ENCODE measurements at places on chromosomes 6 and 20.
A peak's percentile ranks its signal among the peaks of the same experiment; 100 is the strongest.

GRCh38 chr6:121609281-121609680 lies 173.8 kb downstream of the GJA1 start:
- H3K4me1 ChIP-seq = no peaks in the 10 kb centered on the region
- DNase-seq = no peak
- no peak overlapping the region for H3K27ac ChIP-seq
- no peaks in the 10 kb centered on the region for H3K36me3 ChIP-seq
- no peaks in the 10 kb centered on the region for H3K27me3 ChIP-seq
- no peak overlapping the region for H3K4me3 ChIP-seq

DNA sequence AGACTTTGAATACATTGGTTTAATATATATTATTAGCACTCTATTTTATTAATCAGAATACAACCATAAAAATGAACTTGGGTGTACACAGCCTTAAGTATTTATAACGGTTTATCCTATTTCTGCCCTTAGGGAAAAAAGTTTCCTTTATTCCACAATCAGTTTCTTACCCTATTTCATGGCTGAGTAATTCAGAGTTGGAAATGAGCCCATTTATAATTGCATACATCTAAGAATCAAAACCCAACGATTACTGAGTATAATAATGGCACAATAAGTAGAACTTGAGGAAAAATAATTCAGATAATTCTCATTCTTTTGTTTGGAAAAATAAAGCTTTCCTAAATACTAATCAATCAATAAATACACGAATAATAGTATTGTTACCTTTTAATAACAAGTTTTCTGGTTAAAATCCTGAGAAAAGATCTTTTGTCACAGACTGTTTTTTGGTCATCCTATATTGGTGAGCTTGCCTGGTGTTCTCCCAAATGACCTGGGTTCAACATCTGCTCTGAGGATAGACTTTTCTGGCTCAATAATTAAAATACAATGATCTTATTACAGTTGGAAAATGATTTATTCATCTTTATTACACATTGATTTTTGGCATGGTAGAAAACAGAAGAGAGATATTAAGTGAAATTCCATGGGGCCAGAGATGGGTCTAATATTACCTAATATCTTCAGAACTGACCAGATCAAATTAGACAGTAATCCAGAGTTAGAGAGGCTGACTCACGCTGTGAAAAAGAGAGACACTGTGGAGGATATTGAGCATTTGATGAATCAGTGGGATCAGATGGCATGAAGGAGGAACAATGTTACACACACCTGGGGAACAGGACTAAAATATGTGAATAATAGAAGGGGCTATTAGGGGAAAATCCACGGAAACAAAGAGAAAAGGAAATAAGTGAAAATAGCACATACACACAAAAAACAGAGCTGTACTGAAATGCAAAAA lies 162.1 kb upstream of the TBX18 start:
- no peak overlapping the region for H3K4me3 ChIP-seq
- no peak for DNase-seq
- no peak overlapping the region for H3K27ac ChIP-seq
- no peaks in the 10 kb centered on the region for H3K27me3 ChIP-seq
- H3K4me1 ChIP-seq = no peaks in the 10 kb centered on the region

- H3K27ac ChIP-seq = peak overlapping the region; percentile 77
- H3K27me3 ChIP-seq = no peaks in the 10 kb centered on the region
- peaks cover 21% of the 10 kb centered on the region for H3K36me3 ChIP-seq
Observed at GRCh38 chr20:50744143-50744792, 12.9 kb downstream of the PARD6B start.

GRCh38 chr20:37567331-37567665 lies 39.6 kb upstream of the BLCAP start:
- peaks cover 17% of the 10 kb centered on the region for H3K4me1 ChIP-seq
- no peak overlapping the region for H3K27ac ChIP-seq
- no peaks in the 10 kb centered on the region for H3K36me3 ChIP-seq
- no peak overlapping the region for H3K4me3 ChIP-seq

- no peaks in the 10 kb centered on the region for H3K27me3 ChIP-seq
- H3K27ac ChIP-seq = no peak overlapping the region
- H3K4me3 ChIP-seq = no peak overlapping the region
- no peaks in the 10 kb centered on the region for H3K4me1 ChIP-seq
Observed at GRCh38 chr6:119543332-119543731, 193.8 kb upstream of the MAN1A1 start.

DNA sequence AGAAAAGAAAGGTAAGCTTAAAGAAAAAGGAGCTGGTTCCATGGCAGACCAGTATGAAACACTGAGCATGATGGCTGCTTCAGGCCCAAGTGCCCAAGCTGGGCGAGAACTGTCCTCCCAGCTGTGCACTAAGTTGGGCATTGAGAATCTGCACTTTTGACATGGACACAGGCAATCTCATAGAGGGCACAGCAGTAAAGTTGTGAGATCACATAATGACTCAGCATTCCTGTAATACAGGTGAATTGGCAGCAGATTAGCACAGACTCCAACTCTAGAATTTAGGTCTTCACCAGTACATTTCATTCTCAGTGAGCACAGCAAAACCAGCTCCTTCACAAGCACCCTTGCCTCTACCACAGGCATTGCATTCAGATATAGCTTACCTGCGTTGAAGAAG lies 343.4 kb downstream of the PKHD1 start:
- no peak overlapping the region for H3K27ac ChIP-seq
- H3K36me3 ChIP-seq = no peaks in the 10 kb centered on the region
- H3K4me3 ChIP-seq = no peak overlapping the region
- no peaks in the 10 kb centered on the region for H3K4me1 ChIP-seq

DNA sequence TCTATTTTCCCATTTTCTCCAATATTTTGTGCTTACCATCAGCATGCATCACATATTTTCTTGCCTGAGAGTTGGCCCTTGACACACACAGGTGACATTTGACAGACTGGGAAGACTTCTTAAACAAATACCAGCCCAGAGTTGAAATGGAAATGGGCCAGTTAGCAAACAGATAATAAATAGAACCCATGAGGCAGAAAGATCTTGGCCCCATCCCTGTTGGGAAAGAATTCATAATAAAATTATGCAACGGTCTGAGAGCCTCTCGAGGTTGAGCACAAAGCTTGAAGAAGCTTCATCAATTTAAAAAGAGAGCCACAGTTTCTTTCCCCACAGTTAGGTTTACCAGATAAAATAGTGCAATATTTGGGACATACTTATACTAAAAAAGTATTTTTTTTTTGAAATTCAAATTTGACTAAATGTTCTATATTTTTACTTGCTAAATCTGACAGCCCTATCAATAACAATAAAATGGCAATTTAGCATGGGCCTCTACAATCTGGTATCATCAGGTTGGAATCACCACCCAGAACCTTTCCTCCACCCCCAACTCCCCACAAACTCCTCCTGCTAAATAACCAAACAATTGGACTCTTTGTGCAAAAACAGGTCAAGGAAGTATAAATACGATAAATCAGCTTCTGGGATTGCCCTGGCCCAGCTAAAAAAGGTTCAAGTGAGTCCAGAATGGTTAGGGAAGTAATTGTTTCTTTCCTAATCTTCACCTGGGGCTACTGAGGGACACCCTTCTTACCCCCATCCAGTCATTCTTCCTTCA lies 129.8 kb downstream of the CD164 start:
- no peak for DNase-seq
- H3K36me3 ChIP-seq = no peaks in the 10 kb centered on the region
- H3K27ac ChIP-seq = no peak overlapping the region

- H3K4me3 ChIP-seq = no peak overlapping the region
- H3K27ac ChIP-seq = no peak overlapping the region
- peaks cover 4% of the 10 kb centered on the region for H3K27me3 ChIP-seq
- DNase-seq = no peak
- no peaks in the 10 kb centered on the region for H3K4me1 ChIP-seq
Observed at GRCh38 chr6:147514831-147515230, 6.3 kb downstream of the SAMD5 start.

- H3K4me1 ChIP-seq = peaks cover 20% of the 10 kb centered on the region
- no peak overlapping the region for H3K27ac ChIP-seq
- no peaks in the 10 kb centered on the region for H3K27me3 ChIP-seq
- H3K4me3 ChIP-seq = no peak overlapping the region
- DNase-seq = no peak
Observed at GRCh38 chr6:138575257-138575656, 76.0 kb upstream of the NHSL1 start.

DNA sequence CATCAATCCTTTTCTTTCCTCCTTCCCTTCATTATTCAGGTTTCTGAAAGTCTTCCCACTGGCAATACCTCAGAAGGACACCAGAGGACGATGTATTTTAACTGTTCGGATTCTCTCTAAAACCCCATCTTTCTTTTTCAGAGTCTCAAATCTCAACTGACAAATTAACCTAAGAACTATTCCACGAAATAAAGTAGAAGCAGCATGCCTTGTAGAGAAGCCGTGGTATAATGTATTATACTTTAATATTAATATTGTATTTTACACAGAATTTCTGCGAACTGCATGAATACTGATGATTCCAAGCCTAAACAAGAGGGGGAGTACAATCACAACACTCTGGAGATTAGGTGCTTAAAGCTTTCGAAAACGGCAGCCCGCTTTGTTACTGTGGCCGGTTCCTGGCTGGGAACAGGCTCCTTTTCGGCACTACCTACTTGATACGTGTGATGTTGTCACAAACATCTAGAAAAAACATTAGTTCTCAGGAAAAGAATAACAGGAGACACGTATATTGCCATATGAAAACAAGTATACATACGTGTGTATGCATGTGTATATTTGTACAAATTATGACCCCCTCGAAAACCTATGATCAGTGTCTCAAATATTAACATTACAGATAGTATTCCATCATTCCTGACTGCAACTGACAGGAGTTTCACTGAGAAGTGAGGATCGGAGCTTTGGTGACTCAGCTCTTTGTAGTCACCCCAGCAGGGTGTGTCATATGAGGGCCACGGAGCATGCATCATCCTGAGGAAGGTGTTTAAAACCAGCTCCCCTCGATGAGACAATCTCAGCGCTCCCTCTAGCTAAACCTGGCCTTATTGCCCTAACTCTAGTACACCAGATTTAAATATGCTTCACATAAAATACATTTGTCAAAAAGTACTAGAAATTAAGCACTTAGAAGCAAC lies 319.7 kb upstream of the TCF21 start:
- no peaks in the 10 kb centered on the region for H3K36me3 ChIP-seq
- H3K4me3 ChIP-seq = no peak overlapping the region
- H3K27ac ChIP-seq = no peak overlapping the region
- no peaks in the 10 kb centered on the region for H3K27me3 ChIP-seq
- H3K4me1 ChIP-seq = no peaks in the 10 kb centered on the region
- DNase-seq = no peak

GRCh38 chr6:37021356-37022129 lies 16.1 kb downstream of the FGD2 start:
- peaks cover 2% of the 10 kb centered on the region for H3K27me3 ChIP-seq
- peaks cover 18% of the 10 kb centered on the region for H3K4me1 ChIP-seq
- DNase-seq = no peak

- H3K4me1 ChIP-seq = peaks cover 2% of the 10 kb centered on the region
- H3K4me3 ChIP-seq = no peak overlapping the region
- no peak overlapping the region for H3K27ac ChIP-seq
- no peaks in the 10 kb centered on the region for H3K27me3 ChIP-seq
- DNase-seq = peak; percentile 45
Observed at GRCh38 chr6:47631269-47631772, 67.1 kb upstream of the ADGRF4 start.

GRCh38 chr20:44288252-44288651 lies 22.8 kb downstream of the FITM2 start:
- H3K36me3 ChIP-seq = no peaks in the 10 kb centered on the region
- no peak overlapping the region for H3K27ac ChIP-seq
- no peak for DNase-seq
- H3K4me3 ChIP-seq = no peak overlapping the region
- no peaks in the 10 kb centered on the region for H3K27me3 ChIP-seq
